ENCODE measurements at places on chromosomes 3 and 15.

DNA sequence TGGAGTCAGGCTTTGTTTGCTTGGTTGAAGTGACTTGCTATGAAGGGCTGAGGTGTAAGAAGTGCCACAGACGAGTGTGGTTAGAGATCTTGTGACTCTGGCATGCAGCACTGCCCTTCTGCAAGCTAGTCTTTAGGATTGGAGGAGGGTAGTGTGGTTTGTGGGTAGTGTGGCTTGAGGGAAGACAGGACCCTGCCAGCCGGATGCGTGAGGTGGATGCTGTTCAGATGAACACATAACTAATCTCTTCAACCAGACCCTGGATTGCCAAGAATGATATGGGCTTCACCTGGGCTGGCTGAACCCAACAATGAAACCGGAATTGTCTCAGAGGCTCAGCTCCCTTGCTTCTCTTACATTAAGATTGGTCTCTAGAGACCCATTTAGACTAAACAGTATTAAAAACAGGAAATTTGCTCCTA, 32.7 kb downstream of the STARD9 start:
- DNase-seq = no peak

GRCh38 chr3:51620543-51620942, 50.5 kb upstream of the TEX264 start:
- DNase-seq = no peak

- DNase-seq = no peak
Observed at GRCh38 chr3:43632269-43632733, 10.5 kb upstream of the ANO10 start.

GRCh38 chr3:15223685-15224572, 17.9 kb downstream of the CAPN7 start:
- no peak for DNase-seq

- no peak for DNase-seq
Observed at GRCh38 chr15:98870788-98871187, 136.8 kb downstream of the PGPEP1L start.

GRCh38 chr3:149489060-149489690, 14.7 kb downstream of the TM4SF4 start:
- no peak for DNase-seq

DNA sequence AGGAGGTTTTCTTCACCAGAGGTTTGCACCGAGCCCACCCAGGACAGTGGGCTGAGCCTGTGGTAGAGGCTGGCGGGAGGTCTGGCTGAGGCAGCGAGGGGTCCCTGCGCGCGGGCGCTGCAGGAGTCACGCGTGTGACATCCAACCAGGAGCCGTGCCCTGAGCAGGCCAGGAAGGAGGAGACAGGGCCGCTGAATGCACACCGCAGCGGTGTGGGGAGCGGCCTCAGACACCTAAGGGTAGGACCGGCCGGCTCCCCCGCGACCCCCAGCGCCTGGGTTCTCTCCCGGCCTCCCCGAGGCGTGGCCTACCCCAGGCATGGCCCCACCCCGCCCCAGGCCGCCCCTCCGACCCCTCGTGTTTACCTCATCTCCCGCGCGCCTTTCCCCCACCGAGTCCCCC, 412 bp downstream of the SLC41A3 start:
- DNase-seq = no peak

GRCh38 chr3:152549263-152549662, 280.5 kb downstream of the MBNL1 start:
- no peak for DNase-seq

DNA sequence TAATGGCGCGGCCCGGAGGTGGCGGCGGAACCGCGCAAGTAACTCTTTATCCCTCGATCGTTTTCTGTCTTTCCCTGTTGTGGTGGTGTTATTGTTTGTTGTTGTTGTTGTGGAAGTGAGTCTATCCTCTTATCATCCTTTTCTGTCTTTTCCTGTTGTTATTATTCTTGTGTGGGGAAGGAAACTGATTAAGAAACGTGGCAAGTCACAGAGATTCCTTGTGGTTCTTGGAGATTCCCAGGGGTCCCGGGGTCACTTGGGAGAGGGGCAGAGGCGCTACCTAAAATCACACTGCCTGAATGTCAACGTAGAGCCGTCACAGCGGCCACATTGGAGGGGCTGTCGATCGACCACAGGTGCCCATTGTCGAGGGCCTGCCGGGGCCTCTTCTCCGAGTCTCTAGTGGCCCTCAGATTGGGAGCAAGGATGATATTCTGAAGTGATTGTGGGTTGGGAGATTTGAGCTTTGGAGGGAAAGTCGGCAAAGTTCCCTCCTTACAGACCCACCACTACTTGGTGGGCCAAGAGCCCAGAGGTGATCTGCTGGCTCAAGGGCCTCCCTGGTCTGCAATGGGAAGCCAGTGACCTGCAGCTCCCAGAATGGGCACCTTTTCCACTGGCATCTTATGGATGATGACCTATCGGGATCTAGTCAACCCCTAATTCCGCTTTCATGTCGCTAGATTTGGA, 790 bp downstream of the PARP14 start:
- DNase-seq = no peak

GRCh38 chr3:97917813-97918536, 54.3 kb downstream of the RIOX2 start:
- no peak for DNase-seq

GRCh38 chr3:120673116-120673515, 8.9 kb downstream of the HGD start:
- DNase-seq = no peak

DNA sequence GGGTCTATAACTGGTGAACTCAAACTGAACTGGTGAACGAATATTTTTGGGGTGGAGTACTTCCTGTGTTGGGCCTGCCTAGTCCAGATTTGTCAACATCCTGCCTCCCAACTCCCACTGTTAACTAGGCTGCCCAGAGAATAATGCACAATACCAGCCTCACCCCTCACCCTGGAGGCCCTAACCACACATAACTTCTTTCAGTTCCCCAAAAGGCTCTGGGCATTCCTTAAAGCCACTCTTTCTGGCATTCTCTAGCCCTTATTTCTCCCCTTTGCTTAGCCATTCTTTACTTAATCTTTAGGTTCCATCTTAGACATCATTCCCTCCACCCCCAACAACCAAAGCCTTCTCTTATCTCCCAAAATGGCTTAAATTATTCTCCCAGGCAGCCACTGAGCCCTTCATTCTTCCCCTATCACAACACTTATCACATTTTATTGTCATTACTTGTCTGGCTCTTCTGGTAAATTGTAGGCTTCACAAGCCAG, 9.1 kb upstream of the SEC11A start:
- no peak for DNase-seq

DNA sequence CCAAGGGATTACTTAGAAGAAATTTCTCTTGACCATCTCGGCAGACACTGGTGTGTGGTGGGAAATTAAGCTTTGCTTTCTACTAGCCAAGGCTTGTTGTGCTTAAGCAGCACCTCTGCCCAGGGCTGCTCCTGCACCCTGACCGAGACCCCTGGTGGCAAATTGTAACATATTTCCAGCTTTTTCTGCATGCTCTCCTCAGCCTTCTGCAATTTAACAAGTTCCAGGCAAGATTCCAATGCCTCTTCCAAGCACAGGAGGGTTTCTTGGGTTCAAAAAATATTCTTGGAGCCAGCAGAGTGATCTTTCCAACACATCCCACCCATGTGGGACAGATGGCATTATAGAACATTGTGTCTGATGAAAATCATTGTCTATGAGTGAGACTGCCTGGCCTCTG, 210.5 kb downstream of the CLSTN2 start:
- no peak for DNase-seq

- DNase-seq = no peak
Observed at GRCh38 chr15:40471808-40472150, 995 bp downstream of the CHST14 start.

GRCh38 chr3:195900436-195901355, 7.7 kb downstream of the TNK2 start:
- DNase-seq = no peak

- no peak for DNase-seq
Observed at GRCh38 chr15:39460748-39461147, 120.1 kb upstream of the THBS1 start.

DNA sequence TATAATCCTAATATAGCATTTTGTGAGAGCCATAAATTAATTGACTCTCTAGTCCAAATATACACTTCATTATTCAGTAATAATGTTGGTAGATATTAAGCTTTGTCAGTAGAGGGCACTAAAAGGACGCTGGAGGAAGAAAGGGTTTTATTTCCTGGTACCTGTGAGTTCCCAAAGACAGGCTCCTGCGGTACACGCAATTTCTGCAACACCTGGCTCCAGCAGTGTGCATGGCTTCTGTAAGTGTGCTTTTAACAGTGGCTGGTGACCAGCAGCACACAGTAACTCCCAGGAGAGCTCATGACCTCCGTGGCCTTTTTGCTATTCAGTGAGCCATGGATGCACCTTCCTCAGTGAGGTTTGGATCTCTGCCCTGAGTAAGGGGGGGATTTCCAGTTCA, 338.3 kb upstream of the ZNF385D start:
- no peak for DNase-seq

GRCh38 chr3:182258538-182259177, 534.6 kb upstream of the ATP11B start:
- no peak for DNase-seq

DNA sequence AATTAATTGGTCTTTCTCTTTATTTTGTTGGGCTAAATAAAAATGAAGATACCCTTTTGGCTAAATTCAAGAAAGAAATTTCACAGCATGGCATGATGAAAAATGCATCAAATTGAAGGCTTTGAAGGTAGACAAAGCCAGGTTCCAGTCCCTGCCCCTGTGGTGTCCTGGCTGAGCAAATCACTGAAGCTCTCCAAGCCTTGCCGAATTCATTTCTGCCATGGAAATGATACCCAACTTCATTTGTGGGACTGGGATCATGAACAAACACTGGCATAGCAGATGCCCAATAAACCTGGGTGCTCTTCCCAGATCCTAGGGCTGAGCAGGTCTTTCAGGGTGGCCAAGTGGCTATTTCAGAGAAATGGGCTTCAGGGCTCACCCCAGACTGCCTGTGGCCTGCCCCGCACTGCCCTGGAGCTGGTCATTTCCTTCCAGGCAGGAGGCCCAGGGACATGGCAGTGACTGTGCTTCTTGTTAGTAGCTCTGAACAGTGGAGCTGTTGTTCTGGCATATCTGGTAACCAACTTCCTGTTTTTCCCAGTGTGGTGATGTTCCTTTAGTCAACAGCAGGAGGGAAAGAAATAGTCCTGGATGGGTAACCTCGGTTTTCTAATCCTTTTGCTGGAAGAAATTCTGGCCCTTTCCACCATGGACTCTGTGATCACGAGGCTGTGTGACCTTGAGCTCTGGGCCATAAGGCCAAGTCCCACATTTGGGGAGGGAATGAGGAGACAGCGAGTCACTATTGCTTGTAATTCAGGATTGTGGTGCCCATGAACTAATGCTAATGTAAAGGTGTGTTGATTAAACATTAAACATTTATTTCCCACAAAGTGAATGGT, 47.6 kb downstream of the CTDSPL start:
- DNase-seq = no peak

- no peak for DNase-seq
Observed at GRCh38 chr15:39597751-39598185, 16.9 kb downstream of the THBS1 start.

DNA sequence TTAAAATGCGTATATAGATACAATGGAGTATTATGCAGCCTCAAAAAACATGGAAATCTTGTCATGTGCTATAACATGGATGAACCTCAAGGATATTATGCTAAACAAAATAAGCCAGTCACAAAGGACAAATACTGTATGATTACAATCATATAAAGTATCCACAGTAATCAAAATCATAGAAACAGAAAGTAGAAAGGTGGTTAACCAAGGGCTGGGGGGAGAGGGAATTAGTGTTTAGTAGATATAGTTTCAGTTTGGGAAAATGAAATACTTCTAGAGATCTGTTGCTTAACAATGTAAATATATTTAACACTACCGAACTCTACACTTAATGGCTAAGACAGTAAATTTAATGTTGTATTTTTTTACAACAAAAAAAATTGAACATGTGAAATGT, 9.0 kb downstream of the TOP2B start:
- no peak for DNase-seq

DNA sequence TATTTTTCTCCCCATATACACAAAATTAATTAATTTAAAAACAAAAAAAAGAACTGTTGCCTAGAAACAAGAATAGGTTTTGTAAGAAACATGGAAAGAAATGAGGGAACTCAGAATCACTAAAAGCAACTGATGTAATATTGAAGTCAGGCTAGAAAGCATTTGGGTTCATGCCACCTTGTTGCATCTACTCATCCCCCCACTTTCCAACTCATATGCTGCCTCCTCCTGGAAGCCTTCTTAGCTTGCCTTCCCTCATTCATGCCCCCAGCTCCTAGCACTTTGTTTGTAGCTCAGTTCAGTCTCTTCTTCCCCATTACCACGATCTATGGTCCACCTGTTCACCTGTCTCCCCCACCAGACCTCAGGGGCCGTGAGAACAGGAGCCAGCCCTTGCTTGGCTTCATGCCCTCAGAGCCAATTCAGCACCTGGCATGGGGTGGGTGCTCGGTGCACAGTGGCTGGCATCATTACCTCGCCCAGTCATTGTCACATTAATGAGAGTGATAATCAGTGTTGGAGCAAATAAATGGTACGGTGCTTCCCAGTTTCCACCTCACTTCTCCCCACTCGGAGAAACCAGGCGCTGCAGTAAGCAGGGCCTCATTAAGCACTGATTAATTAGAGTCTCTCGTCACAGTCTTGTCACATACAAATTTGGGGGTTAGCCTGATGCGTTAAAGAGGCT, 62.4 kb upstream of the SLC6A1 start:
- no peak for DNase-seq

DNA sequence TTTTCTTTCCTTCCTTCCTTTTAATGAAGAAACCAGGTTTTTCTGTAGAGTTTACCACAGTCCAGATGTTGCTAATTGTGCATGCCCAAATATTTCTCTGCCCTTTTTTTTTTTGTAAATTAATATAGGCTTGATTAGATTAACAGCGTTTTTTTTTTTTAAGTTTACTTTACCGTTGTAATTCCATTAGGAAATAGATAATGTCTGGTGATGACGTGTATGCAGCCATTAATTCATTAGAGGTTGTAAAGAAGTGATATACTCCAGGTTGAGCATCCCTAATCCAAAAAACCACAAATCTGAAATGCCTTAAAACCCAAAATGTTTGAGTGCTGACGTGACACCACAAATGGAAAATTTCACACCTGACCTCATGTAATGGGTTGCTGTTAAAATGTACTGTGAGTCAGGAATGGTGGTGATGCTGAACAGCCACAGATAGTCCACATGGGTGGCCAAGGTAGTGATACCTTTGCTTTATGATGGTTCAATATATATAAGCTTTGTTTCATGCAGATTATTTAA, 43.2 kb downstream of the KNL1 start:
- DNase-seq = no peak

- DNase-seq = no peak
Observed at GRCh38 chr15:66496951-66497501, 536 bp downstream of the SNAPC5 start.

GRCh38 chr15:81532001-81532400, 158.0 kb upstream of the TMC3 start:
- DNase-seq = no peak

DNA sequence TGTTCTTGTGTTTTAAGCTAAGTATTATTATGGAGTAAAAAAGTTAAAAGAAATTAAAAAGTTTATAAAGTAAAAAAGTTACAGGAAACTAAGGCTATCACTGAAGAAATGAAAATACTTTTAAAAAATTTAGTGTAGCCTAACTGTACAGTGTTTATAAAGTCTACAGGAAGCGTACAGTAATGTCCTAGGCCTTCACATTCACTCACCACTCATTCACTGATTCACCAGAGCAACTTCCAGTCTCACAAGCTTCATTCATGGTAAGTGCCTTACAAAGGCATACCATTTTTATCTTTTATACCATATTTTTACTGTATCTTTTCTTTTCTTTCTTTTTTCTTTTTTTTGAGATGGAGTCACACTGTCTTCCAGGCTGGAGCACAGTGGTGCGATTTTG, 40.7 kb upstream of the SCN5A start:
- DNase-seq = no peak

GRCh38 chr3:126415661-126416591, 21.2 kb downstream of the CFAP100 start:
- no peak for DNase-seq

Data from activated T-helper 1 cell treated with anti-CD3 and anti-CD28 coated beads, Interleukin-2, amount 50 U/mL, for 16 hours (primary cell).